Retinal pigment epithelial cell (primary cell): ENCODE measurements at places on chromosomes 16 and 17.

DNA sequence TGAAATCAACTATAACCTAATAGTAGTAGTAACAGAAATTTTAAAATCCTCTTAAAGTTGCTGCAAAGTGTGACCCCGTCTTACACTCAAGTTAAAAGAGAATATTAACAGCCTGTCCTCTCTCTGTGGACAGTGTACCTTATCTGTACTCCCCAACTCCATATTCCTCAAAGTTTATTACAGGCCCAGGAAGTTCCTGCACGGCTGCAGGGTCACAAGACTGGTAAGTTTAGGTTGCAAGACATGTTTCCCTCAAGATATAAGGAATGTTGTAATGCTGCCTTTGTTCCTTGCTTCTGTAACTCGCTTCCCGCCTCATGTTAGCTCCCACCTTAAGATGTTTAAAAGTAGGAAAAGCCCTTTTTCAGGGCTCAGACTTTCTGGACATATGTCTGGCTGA lies 72.2 kb downstream of the ITFG1 start:
- no peak for DNase-seq

DNA sequence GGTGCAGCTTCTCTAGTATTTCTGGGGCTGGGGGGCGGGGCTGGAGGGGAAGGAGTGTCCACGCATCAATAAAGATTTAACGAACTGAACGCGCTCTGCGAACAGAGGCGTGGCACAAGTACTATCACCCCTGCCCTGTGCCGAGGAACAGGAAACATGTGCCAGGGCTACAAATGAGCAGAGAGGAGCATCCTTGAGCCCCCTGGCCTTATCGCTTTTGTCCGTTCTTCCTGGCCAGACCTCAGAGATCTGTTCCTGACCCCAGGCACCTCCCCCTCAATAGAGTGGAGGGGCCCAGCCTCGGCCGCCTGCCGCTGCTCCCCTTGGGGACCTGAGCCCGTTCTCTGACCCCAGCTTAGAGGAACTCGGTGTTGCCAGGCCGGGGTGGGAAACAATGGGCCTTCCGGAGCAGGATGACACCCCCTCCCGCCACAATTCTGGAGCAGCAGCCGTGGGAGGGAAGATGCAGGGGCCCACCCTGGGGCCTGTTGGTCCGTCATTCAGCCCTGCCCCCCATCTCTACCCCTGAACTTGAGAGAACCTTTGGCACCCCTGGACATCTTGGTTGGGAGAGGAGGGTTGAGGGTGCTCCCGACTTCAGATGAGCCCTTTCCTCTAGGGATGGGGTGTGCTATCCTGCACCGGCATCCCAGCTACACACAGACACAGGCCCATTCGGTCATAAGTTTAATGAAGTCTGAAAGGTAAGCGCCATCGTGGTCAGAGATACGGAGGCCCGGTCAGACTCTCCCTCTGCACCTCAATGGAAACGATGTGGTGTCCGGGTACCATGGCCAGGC lies 1.1 kb downstream of the NAA38 start:
- no peak for DNase-seq

DNA sequence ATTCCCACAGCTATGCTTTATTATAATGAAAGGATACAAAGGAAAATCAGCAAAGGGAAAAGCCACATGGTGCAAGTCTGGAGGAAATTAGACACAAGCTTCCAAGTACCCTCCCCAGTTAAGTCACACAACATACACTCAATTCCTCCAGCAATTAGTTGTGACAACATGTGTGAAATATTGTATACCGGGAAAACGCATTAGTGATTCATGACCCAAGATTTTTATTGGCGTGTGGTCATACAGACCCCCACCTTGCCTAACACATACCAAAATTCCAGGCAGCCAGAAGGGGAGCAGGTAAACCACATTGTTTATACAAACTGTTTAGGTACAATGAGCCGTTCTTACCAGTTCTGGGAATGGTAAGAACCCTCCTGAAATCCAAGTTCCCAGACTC lies 160.6 kb downstream of the CYB561 start:
- no peak for DNase-seq

- no peak for DNase-seq
Measured at GRCh38 chr16:35562471-35562870, 2103.1 kb downstream of the TP53TG3F start.

DNA sequence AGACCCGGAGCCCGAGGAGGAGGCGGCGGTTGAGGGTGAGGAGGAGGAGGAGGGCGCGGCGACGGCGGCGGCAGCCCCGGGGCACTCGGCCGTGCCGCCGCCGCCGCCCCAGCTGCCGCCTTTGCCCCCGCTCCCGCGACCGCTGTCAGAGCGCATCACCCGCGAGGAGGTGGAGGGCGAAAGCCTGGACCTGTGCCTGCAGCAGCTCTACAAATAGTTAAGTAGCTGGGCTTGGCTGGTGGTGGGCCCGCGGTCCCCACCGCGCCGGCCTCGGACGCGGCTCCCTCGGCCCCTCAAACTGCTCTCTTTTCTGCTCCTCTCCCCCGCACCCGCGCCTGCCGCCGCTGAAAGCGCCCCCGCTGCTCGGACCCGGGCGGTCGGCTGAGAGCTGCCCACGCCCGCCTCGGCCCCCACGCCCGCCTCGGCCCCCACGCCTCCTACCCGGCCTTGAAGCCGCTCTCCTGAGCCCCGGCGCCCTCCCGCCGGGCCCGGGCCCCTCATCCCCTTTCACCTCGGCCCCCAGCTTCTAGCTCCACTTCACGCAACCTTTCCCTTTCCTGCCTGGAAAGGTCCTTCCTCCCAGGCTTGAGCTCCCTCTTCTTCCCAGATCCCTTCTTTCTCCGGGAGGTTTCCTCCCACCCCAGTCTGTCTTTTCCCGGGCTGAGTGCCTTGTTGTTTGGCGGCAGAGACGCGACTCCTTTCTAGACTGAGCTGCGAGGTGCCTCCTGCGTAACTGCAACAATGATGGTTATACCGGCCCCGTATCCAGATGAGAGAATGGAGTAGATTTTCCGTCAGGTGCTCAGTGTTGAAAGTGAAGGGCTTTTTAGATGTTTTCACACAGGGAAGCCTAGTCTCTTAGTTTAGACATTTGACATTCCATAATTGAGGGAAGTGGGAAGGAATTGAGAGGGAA lies 850 bp downstream of the PPM1E start:
- DNase-seq, result no peak

- no peak for DNase-seq
Measured at GRCh38 chr17:57569021-57569420, 176.1 kb downstream of the CCDC182 start.

- DNase-seq, result peak; percentile 55
Measured at GRCh38 chr17:69501591-69502468, 87.3 kb downstream of the MAP2K6 start.

- DNase-seq, result no peak
Measured at GRCh38 chr16:10984509-10984908, 40.1 kb downstream of the CLEC16A start.

DNA sequence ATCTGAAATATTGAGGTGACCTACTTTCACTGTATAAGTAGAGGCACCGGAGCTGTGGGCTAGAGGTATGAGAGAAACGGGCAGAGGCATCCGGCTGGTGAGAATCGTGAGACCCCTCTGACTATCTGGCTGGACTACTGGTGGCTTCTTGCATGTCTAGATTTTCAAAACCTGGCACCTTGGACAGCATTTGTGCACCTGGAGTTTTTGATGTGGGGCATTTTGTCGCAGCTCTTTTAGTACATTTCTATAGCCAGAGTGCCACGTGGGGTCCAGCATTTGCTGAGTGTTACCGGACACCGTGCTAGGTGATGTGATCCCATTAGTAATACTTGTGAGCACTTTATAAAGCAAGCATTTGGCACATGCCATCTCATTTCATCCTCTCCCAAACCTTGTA lies 32.6 kb upstream of the SHISA9 start:
- DNase-seq, result no peak

- no peak for DNase-seq
Measured at GRCh38 chr17:55487695-55488432, 23.4 kb downstream of the SMIM36 start.

GRCh38 chr16:67283039-67283825 lies 3.9 kb downstream of the PLEKHG4 start:
- DNase-seq, result no peak

DNA sequence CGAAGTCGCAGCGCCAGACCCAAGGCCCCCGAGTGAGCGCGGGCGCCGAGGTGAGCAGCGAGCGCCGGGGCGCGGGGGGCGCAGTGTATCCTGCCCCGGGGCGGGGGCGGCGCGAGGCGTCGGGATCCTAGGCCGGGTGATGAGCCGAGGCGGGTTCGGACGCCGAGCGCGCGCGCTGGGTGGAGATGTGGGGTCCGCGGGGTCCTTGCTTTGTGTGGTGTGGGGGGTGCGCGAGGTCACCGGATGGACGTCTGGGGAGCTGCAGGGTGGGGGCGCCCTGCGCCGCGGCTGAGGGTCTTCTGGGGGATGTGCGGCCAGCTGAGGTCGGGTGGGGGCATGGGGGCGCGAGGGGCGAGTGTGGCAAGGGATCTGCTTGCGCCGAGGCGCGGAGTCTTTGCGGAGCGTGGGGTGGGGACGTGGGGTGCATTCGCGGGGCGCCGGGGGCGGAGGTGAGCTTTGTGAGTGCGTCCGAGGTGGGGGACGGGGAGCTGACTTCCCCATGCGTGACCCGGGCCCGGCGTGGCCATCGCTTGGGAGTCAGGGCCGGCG lies 560 bp downstream of the RAI1 start:
- no peak for DNase-seq

- DNase-seq, result no peak
Measured at GRCh38 chr16:11621920-11622651, 35.4 kb upstream of the LITAF start.

DNA sequence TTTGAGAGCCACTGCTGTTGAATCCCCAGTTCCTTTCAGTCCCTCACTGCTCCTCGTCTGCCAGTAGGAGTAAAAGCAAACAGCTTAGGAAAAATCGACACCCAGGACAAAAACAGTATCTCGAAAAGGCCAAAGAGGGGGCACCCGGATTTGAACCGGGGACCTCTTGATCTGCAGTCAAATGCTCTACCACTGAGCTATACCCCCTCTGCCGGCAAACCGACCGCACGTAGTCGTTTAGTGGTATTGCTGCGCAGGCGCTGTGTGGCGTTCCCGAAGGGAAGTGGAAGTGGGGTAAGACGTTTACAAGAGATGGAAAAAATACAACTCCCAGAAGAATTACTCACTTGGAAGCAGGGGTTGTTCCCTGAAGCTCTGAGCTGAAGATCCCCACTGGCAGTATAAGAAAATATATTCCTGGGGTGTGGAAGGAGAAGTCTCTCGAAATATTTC lies 2.2 kb upstream of the PLXDC1 start:
- no peak for DNase-seq

DNA sequence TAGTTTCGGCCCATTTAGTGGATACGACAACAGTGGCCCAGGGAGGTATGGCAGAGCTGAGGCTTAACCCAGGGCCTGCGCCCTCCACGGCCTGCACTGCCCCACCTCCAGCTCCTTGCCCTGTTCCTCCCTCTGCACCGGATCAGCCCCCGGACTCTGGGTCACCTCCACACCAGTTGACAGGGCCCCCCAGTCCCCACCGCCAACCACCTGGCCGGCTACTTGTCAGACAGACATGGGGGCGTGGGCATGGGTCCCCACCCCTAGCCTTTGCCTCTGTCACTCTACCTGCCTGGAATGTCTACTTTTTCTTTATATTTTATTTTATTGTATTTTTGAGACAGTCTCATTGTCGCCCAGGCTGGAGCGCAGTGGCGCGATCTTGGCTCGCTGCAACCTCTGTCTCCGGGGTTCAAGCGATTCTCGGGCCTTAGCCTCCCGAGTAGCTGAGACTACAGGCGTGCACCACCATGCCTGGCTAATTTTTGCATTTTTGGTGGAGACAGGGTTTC lies 3.0 kb upstream of the ACTG1 start:
- no peak for DNase-seq

DNA sequence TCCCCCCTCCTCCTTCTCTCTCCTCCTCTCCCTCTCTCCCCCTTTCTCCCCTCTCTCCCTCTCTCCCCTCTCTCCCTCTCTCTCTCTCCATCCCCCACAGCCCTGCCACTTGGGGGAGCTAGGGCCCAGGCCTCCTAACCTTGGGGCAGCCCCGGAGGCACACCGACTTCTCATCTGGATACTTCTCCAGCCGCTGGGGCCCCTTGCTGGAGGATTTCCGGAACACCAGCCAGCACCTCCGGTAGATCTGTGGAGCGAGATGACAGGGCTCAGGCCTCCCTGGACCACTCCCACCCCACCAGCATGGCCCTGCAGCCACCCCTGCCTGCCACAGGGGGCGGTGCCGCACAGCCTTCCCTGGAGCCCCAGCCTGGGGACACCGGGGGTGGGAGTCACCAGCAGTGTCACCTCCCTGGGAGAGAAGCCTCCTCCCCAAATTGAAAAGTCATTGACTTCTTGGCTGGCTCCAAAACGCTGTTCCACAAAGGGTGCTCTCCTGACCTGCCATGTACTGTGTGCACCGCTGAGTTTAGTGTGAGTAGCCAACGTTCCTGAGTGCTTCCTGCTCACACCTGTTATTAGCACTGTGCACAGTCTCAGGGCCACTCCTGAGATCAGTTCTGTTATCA lies 10.5 kb downstream of the DOK4 start:
- DNase-seq, result no peak

DNA sequence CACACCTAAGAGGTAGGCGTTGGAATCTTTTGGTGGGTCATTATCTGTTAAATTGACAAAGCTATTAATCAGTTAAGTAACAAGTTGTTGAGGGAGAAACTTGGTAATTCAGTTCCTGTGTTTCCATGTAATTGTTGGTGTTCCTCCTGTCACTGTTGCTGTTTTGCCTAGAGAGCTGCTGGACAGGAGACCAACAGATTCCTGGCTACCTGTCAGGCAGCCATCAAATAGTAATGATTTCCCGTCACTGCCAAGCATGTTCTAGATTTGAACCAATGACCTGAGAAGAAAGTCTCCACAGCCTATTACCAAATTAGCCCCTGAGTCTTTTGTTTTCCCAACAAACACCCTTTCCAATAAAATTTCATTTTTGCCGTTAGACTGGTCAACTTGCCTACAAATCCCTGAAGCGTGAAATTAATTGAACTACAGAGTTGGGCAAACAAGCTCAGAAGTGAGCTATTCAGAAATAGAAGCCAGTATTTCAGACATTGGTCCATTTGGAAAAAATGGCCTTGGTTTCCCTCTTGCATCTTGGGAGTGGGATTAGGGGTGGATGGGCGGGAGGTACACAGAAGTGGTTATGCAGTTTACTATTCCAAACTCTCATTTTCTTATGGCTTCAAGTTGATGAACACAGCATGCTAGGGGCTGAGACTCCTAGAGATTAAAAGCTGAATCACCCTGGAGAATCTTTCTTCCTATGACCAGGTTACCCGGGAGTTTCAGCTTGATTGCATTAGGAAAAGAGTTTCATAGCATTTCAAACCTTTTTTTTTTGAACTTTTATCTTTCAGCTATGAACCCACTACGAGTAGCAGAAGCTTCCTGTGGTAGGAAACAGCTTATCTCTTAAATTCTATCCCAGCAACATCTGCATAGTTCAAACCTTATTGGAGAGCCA lies 262.8 kb upstream of the MAF start:
- DNase-seq, result no peak

- DNase-seq, result no peak
Measured at GRCh38 chr17:48626245-48627117, at the start of gene HOXB9. TSS of gene HOXB9 (minus strand) at chr17:48626358. CDS start at chr17:48626269, 89 bp downstream.
